Activated CD8-positive, alpha-beta memory T cell treated with anti-CD3 and anti-CD28 coated beads, Interleukin-2, amount 50 U/mL, for 48 hours (primary cell): ENCODE measurements at places on chromosomes 3 and 15.

- DNase-seq, result no peak
Observed at GRCh38 chr3:97954228-97954827, 17.9 kb downstream of the RIOX2 start.

DNA sequence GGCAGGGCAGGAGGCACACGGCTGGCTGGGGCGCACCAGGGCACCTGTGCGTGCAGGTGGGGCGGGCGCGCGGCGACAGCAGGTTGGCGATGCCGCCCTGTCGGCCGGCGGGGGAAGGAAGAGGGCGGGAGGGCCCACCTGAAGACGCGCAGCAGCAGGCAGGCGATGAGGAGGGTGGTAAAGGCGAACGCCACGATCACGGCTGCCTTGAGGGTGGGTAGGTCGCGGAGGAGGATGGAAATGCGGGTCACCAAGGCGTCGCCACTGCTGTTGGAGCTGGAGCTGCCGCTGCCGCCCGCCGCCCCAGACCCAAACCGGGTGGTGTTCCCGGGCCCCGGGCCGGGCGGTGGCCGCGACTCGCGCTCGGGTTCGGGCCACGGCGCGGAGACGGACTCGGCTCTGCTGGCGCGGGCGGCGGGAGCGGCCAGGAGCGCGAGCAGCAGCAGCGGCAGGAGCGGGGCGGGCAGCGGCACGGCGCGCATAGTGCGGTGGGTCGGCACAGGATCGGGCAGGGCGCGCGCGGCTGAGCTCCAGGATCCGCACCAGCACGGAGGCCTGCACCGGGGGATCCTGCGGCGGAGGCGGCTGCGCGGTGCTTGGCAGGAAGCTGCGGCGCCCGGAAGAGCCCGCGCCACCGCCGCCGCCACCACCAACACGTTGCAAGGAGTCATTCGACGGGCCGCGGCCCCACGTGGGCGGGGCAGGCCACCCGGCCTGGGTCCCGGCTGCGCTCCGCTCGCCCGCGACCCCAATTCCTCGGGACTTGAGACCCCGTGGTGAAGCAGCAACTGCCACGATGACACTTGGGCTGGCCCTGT is at the start of gene FAM174B:
Gene FAM174B (minus strand): TSS at position 598 of the 818 bp plus-strand sequence.
- DNase-seq, result peak; percentile 73

GRCh38 chr3:78148986-78149717 is 1109.3 kb downstream of the ROBO2 start:
- DNase-seq, result no peak

DNA sequence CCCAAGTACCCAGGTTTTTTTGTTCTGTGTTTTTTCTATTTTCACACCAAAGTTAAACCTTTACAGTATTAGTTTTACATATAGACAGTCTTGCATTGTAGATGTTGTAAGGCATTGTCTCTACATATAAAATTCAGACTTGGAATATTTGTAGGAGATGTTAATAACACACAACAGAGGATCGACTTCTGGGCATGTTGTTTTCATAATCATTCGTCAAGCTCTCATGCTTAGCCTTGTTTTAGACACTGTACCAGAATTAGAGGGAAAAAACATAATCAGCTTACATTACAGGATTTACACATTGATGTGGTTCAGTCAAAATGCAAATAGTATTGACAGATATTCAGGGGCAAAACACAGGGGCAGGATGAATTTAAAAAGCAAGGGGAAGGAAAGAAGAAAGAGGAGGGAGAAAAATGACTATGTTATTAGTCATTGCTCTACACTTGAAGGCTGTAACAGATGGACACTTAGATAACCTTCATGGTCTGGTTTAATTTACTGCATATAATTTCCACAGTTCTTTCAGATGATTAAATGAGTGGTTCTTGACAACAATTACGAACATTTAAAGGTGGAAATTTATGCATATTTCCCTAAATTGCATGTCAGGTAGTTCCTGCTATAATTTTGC is 7.5 kb downstream of the CMSS1 start:
- DNase-seq, result no peak

GRCh38 chr3:8988791-8989558 is 25.7 kb upstream of the RAD18 start:
- DNase-seq, result no peak

GRCh38 chr3:131998027-131998426 is 36.8 kb downstream of the CPNE4 start:
- no peak for DNase-seq

GRCh38 chr3:188202358-188203138 is 48.6 kb downstream of the LPP start:
- DNase-seq, result no peak

- DNase-seq, result no peak
Observed at GRCh38 chr3:52834871-52835501, at the start of gene MUSTN1. TSS of gene MUSTN1 (minus strand) at chr3:52835019. CDS start at chr3:52834948, 71 bp downstream.

DNA sequence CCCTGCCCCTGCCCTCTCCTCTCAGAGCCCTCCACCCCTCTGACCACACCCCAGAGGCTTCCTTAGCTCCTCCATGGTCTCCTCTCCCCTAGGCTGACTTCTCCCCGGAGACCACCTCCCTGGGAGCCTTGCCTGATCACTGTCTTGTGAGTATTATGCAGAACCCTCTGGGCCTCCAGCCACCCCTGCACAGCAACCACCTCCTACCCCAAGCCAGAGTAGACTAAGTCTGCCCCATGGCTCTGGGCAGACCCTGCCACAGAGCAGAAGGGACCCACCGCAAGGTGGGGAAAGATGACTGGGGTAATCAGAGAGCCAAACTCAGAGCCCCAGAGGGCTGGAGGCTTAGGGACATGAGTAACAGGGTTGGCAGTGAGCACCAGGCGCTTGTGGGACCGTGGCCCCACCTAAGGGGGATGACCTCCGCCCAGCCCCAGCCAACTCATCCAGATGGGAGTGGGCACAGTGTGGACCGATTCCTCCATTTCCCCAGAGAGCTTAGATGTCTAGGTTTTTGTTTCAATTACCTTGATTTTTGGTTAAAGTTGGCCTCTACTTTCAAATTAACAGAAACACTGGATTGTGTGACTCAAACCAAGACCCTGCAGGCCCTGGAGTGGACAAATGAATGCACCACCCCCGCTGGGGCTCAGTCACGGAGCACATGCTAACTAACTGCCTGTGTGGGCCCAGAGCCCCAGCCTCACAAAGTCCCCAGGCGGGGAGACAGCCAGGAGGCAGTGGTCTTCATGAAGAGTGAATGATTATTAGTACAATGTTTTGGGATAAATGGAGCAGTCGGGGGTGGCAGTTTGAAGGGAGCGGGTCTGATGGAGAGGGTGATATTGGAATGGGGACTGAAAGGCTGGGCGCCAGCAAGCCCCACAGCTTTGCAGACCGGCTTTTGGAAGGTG is 119.4 kb upstream of the PRR20G start:
- DNase-seq, result no peak

- peak; percentile 33 for DNase-seq
Observed at GRCh38 chr15:100189319-100189718, 152.5 kb downstream of the ADAMTS17 start.

- no peak for DNase-seq
Observed at GRCh38 chr3:63654211-63654610, 1.7 kb downstream of the SNTN start.

- DNase-seq, result no peak
Observed at GRCh38 chr3:45976191-45977091, 19.2 kb downstream of the FYCO1 start.

DNA sequence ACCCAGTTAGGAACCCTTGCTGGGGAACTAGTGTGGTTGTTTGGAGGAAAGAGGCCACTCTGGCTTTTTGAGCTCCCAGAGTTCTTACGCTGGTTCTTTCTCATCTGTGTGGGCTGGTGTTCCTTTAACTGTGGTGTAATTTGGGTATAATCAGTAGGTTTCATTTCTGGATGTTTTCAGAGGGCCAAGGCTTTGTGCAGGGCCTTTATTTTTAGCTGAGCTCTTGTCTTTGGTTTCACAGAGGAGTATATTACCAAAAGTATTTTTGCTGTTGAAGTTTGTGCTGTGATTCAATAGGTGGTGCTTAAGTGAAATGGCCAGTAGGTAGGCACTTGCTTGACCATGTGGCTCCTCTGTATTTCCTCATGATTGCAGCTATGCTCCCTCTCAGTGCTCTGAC is 357.9 kb downstream of the KCNH8 start:
- DNase-seq, result no peak

- DNase-seq, result no peak
Observed at GRCh38 chr3:45623846-45624245, 29.3 kb downstream of the LIMD1 start.

GRCh38 chr3:167783781-167784180 is 48.3 kb downstream of the SERPINI1 start:
- no peak for DNase-seq

DNA sequence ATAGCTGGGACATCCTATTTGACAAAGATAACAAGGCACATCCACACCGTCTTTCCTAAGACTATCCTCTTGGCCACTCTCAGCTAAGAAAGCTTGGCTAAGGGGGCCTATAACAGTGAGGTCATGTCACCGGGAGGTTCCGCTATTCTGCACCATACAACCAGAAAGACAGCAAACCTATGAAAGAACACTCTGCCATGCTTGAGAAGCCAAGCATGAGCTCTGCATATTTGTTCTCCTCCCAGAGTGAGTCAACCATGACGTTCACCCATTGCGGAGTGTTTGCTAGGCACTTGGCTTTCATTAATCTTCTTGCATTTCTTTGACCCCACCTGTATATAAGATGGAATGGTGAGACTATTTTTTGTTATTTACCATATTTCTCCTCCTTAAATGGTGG is 141.2 kb downstream of the GMNC start:
- no peak for DNase-seq

- DNase-seq, result no peak
Observed at GRCh38 chr3:42999632-43000031, 20.5 kb downstream of the GASK1A start.

GRCh38 chr3:19455546-19455945 is 307.2 kb downstream of the KCNH8 start:
- DNase-seq, result no peak

GRCh38 chr3:177251755-177252154 is 54.5 kb upstream of the TBL1XR1 start:
- no peak for DNase-seq

GRCh38 chr15:90414408-90415028 is 26.5 kb downstream of the IQGAP1 start:
- no peak for DNase-seq

DNA sequence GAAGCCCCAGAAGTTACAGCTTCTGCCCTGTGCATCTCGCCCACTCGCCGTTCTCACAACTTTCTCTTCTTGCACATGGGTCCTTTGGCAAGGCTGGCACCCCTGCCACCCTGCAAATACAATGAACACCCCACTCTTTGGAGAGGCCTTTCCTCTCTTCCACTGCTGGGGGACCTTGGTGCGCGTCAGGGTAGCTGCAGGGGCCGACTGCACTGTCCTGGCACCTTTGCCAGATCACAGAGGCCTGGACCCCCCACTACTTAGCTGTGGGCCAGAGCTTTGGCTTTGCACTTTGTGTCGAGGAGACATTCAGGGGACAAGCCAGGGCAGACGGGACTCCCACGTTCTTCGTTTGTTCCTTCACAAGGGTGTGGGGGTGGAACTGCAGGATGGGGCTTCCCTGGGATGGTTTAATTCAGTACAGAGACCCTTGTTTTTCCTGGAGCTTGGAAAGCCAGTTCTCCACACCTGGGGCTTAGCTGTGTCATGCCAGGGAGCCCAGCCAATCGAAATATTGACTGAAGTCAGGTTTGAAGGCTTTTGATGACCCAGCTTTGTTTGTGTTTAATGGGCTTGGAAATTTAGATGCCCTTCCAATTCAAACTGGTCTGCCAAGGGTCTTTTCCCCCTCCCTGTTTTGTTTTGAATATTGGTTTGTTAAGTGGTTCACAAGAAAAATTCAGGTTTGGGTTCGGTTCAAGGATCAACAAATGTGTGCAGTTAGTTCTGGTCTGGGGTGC is 256.1 kb upstream of the TLE3 start:
- no peak for DNase-seq
